ENCODE measurements at places on chromosomes 4 and X.

DNA sequence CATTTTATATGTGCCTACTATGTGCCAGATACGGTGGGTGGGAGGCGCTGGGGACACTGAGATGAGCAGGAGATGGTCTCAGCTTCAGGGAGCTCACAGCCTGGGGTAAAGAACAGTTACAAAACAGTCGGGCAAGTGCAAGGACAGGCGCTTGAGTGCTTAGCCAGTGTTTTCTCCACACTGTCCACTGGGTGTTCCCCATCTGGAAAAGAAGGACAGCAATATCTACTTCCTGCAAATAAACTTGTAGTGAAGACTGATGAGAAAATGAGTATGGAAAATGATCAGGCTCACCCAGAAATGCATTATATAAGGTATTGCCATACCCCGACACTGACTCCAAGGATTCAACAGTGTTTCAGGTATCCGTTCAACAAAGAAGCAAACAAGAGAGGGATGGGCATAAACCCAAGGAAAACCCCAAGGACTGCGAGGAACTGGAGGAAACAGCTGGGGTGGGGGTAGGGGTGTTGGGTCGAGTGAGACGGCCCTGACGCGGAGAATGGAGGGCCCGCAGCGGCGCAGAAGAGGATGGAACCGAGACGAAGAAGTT lies 835 bp downstream of the TMEM185A start:
- no peak for DNase-seq

DNA sequence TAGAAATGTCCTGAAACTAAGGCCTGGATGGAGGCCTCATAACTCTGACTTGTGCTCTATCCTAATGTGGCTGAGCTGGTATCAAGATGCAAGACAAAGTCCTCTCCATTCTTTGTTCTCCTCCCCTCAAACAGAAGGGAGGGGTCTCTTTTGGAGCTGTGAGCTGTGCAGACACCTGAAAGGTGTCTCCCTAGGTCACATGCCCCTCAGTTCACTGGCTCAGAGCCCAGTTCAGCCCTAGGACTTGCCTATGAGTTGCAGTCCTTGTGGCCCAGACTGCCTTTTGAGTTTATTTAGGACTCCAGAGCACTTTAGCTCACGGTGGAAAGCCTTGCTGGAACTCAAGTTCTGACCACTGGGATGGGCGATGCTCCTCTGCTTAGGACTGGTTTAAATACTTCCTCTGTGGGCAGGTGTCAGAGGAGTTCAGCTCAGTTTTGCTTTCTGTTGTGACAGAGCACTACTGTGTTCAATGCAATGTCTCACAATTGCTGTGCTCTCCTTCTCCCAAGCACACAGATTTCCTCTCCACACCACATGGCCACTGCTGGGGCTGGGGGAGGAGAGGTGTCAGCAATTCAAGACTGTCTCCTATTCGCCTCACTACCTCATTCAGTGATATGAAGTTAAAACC lies 84.8 kb upstream of the ZNF827 start:
- no peak for DNase-seq

DNA sequence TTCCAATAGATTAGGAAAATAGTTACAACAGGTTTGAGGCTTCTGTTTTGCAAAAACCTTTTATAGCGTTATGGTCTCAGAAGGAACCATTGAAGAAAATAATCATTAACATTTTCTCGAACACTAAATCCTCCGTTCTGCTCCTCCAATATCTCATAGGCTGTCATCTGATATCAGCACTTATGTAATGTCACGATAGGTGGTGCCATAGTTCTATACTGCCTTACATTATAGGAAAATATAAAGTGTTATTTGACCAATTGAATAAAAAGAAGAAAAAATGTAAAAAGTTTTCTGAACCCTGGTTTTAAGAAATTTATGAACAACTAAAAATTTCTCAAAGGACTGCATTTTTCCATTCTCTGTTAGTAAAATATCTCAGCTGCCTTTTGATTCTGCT lies 291.4 kb downstream of the RPA4 start:
- no peak for DNase-seq

DNA sequence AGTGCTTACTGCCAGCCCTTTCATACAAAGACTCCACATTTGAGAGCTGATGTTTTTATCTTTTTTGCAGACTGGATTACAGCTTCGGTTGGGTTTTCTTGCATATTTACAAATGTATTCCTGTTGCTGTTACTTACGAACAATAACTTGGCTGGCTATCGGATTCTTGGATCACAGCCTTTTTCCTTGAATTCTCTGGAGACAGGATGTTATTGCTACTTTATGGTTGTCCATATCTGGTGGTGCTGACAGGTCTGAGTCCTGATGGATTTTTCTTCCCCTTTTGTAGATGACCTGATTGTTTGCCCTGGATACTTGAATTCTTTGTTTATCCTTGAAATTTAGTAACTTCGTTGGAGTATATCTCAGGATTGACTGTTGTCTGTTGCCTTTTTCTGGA lies 77.7 kb downstream of the PDK3 start:
- no peak for DNase-seq

GRCh38 chr4:54032558-54033135 lies 31.8 kb downstream of the CHIC2 start:
- DNase-seq = no peak

- no peak for DNase-seq
Observed at GRCh38 chr4:65668201-65669089, 1.8 kb downstream of the EPHA5 start.

GRCh38 chrX:120291211-120291610 lies 20.1 kb downstream of the TMEM255A start:
- DNase-seq = no peak
